CD8-positive, alpha-beta T cell (primary cell): ENCODE measurements at places on chromosomes 2 and 18. TPM values are rescaled to one million over a fixed set of nuclear protein-coding genes. Genes with fewer than 3 reads are reported as not detected.

The WBP1 gene
- 70.6 TPM for total RNA-seq

The IL1A gene
- not detected for total RNA-seq

The MAPK4 gene
- not detected for total RNA-seq

The CRYBA2 gene
- not detected for total RNA-seq

The SIX3 gene
- total RNA-seq = 0.11 TPM

The PASK gene
- total RNA-seq = 306 TPM

The C2orf66 gene
- not detected for total RNA-seq

The CFAP53 gene
- 0.36 TPM for total RNA-seq

The MAP4K4 gene
- 72.4 TPM for total RNA-seq

The KLHL41 gene
- total RNA-seq = not detected

The NLRC4 gene
- total RNA-seq = not detected

The UGT1A6 gene
- not detected for total RNA-seq

The PKDCC gene
- not detected for total RNA-seq

The FBXO15 gene
- total RNA-seq = 1.0 TPM

The GREB1L gene
- not detected for total RNA-seq

The PAX8 gene
- 0.35 TPM for total RNA-seq

The DSG4 gene
- total RNA-seq = not detected

The GCG gene
- not detected for total RNA-seq

The TRIM54 gene
- not detected for total RNA-seq

The RFTN2 gene
- total RNA-seq = not detected

The CELF4 gene
- not detected for total RNA-seq

The STARD7 gene
- total RNA-seq = 75.3 TPM

The C2orf80 gene
- not detected for total RNA-seq

The FZD7 gene
- total RNA-seq = 0.97 TPM
